ENCODE measurements at places on chromosomes 3 and 15. TPM values are rescaled to one million over a fixed set of nuclear protein-coding genes. Genes with fewer than 3 reads are reported as not detected.

The SPINK8 gene
- total RNA-seq: not detected

The CADPS gene
- 67.6 TPM for total RNA-seq

The SPTBN5 gene
- 3.0 TPM for total RNA-seq

The FEZF2 gene
- total RNA-seq: not detected

GRCh38 chr15:54582863-54583643, 604.8 kb downstream of the UNC13C start:
- no peaks in the 10 kb centered on the region for H3K4me1 ChIP-seq
- no peak overlapping the region for H3K4me3 ChIP-seq
- H3K27ac ChIP-seq: no peak overlapping the region
- H3K27me3 ChIP-seq: no peaks in the 10 kb centered on the region
- DNase-seq: no peak
- no peaks in the 10 kb centered on the region for H3K36me3 ChIP-seq

GRCh38 chr15:98321896-98322295, 326.4 kb upstream of the IGF1R start:
- no peaks in the 10 kb centered on the region for H3K36me3 ChIP-seq
- no peaks in the 10 kb centered on the region for H3K4me1 ChIP-seq
- DNase-seq: no peak

DNA sequence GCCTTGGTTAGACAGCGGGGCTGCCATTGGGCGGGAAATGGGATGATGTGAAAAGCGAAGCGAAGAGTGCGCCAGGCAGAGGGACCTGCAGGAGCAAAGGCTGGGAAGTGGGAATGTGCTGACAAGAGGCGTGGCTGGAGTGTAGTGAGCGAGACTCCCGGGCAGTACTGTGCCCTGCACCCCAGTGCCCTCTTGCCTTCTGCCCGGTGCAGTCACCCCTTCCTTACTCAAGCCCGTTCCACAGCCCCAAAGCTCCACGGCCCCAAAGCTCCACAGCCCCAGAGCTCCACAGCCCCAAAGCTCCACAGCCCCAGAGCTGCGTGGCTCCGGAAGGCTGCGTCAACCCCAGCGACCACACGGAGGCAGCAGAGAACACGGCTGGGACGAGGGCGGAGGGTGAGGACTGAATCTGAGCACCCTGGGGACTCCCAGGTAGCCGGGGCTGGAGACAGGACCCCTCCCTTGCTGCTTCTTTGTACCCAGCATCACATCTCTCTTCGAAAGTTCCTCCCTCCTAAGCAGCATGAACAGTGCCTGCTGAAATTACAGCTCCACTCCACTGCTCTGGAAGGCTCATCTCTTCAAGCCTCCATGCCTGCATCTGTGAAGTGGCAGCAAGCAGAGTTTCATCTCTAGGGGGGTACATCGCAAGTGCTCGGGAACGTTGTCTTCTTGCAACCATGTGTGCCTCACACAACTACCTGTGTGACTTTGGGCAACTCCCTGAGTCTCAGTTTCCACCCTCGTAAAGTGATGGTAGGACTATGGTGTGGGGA, 108.9 kb downstream of the FBLN2 start:
- no peak overlapping the region for H3K4me3 ChIP-seq
- H3K4me1 ChIP-seq: peaks cover 9% of the 10 kb centered on the region
- DNase-seq: peak; percentile 63
- H3K27ac ChIP-seq: no peak overlapping the region
- H3K27me3 ChIP-seq: peaks cover 10% of the 10 kb centered on the region
- H3K36me3 ChIP-seq: no peaks in the 10 kb centered on the region

GRCh38 chr3:57743496-57743895, 12.6 kb upstream of the SLMAP start:
- H3K4me3 ChIP-seq: no peak overlapping the region
- H3K27me3 ChIP-seq: no peaks in the 10 kb centered on the region
- H3K4me1 ChIP-seq: no peaks in the 10 kb centered on the region
- no peak for DNase-seq

GRCh38 chr15:98272625-98273024, 312.1 kb downstream of the ARRDC4 start:
- no peak overlapping the region for H3K4me3 ChIP-seq
- DNase-seq: no peak
- no peaks in the 10 kb centered on the region for H3K36me3 ChIP-seq
- H3K27ac ChIP-seq: no peak overlapping the region
- no peaks in the 10 kb centered on the region for H3K4me1 ChIP-seq
- no peaks in the 10 kb centered on the region for H3K27me3 ChIP-seq

DNA sequence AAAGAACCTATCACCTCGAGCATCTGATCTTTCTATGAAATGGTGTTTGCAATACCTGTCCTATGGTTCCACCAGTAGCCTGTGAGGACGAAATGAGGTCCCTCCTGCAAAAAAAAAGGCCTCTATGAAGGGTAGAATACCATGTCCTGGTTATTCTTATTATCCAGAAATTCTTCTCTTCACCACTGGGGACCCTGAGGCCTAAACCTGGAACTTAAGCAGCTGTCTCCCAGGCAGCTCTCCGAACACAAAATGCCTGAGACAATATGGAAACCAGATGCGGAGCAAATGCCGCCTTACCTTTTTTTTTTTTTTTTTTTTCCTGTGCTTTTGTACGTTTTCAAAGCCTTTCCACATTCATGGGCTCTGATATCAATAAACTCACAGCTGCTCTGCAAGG, 62.1 kb upstream of the WNT5A start:
- DNase-seq: no peak

DNA sequence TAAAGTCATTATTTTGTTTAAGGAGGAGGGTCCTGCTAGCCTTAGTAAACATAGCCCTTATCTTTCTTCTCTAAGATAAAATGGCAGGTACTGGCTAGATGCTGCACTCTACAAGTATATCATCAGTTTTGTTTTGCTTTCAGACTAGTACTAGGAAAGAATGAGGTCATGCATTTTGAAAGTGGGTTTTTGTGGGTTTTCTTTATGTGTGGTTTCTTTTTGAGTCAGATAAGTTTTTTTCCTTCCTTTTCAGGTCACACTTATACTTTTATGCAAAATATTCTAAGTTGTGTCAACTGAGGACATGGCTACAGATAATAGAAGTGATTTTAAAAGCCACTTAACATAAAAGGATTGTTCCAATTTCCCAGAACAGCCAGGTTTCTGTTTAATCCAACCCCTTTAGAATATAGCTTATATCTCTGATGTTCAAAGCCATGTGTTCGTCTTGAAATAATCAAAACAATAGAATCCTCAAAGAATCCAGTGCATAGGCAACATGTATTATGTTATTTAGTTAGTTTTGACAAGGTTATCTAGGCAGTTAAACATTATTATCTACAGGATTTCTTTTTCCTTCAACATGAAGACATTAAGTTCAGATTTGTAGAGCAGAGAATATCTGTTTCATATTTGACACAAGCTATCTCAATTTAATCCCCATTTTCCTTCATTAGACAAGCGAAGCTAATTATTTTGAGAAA, 406.2 kb downstream of the RBMS3 start:
- H3K4me3 ChIP-seq: no peak overlapping the region
- no peaks in the 10 kb centered on the region for H3K36me3 ChIP-seq
- H3K27me3 ChIP-seq: no peaks in the 10 kb centered on the region
- no peak for DNase-seq
- no peak overlapping the region for H3K27ac ChIP-seq

- H3K4me1 ChIP-seq: no peaks in the 10 kb centered on the region
- no peaks in the 10 kb centered on the region for H3K27me3 ChIP-seq
- H3K4me3 ChIP-seq: no peak overlapping the region
These were observed 722.0 kb downstream of the NR2F2 start for GRCh38 chr15:97052513-97052912.

DNA sequence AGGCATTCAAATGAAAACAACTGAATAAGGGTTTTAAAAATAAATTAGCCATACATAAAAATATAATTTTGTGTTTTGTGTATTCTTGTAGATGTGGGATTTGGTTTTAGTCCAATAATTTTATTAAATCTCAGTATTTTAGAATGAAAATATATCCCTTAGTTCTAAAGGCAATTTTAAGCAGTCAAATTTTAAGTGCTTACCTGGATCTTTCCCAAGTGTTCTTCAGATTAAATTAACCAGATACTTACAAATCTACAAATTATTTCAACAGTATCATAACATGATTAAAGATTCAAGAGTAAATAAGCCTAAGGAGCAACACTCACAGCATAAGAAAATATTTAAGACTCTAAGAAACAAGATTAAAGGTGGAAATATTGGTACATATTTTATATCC, 275.0 kb upstream of the RBMS3 start:
- H3K27ac ChIP-seq: no peak overlapping the region
- H3K4me1 ChIP-seq: no peaks in the 10 kb centered on the region
- H3K4me3 ChIP-seq: no peak overlapping the region
- H3K36me3 ChIP-seq: no peaks in the 10 kb centered on the region
- DNase-seq: no peak
